Choroid plexus epithelial cell (primary cell): ENCODE measurements at places on chromosomes 12 and 14.
A peak's percentile ranks its signal among the peaks of the same experiment; 100 is the strongest.

DNA sequence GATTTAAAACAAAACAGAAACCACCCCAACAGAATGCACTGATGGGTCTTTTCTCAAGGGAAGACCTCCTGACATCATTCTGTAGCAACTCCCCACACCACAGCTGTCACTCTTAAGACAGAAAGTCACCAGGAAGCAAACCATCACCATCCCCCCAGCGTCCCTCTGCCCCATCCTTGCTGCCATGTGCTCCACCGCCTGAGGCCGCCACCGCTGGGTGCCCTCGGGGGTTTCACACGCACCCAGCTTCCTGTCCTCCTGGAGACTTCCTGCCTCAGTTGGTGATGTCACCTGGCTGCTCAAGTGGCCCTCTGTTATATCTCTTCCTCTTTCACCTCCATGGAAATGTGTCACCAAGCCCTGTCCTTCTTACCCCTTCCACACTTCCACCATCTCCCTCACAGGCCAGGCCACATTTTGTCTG is 71.4 kb upstream of the GPR68 start:
- no peak for DNase-seq

GRCh38 chr14:78186277-78186676 is 16.1 kb downstream of the NRXN3 start:
- DNase-seq = no peak

GRCh38 chr14:104393898-104394381 is 185.6 kb upstream of the C14orf180 start:
- DNase-seq = peak; percentile 21

DNA sequence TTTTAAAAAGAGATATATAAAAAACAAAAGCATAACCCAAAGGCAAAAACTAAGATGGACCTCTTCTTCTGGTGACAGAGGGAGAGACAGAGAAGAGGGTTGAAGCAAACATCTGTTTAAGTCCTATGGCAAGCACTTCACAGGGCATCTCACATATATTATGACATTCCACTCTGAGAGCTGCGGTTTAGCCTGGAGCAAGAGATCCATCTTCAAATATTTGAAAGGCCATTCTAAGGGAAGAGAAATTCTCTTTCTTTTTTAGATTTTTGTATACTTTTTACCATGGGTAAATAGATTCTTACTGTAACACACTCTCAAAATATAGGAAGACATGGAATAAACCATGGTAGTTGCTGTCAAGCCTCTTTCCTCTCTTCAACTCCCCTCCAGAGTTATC is 204.1 kb downstream of the GXYLT1 start:
- DNase-seq = no peak
